Vein endothelial cell (primary cell): ENCODE measurements at places on chromosomes 5 and 9. TPM values are rescaled to one million over a fixed set of nuclear protein-coding genes. Genes with fewer than 3 reads are reported as not detected.

Gene SPINK7
- total RNA-seq = not detected in 2 replicates

Gene CCDC112
- total RNA-seq = 6.9 and 8.5 TPM in 2 replicates

Gene ALDH1A1
- 188 and 196 TPM in 2 replicates for total RNA-seq

Gene F2RL1
- total RNA-seq = 126 and 135 TPM in 2 replicates

Gene PFN3
- total RNA-seq = not detected in 2 replicates

Gene FCN2
- not detected in 2 replicates for total RNA-seq

Gene TSLP
- not detected in 2 replicates for total RNA-seq

Gene PRSS3
- 7.8 and 14.1 TPM in 2 replicates for total RNA-seq

Gene BARHL1
- total RNA-seq = not detected in 2 replicates
